Activated naive CD4-positive, alpha-beta T cell treated with anti-CD3 and anti-CD28 coated beads for 36 hours (primary cell): ENCODE measurements at places on chromosomes 6 and 20. TPM values are rescaled to one million over a fixed set of nuclear protein-coding genes. Genes with fewer than 3 reads are reported as not detected.

- H3K4me1 ChIP-seq: peaks cover 21% of the 10 kb centered on the region
- no peak overlapping the region for H3K27ac ChIP-seq
- no peak overlapping the region for H3K4me3 ChIP-seq
- no peaks in the 10 kb centered on the region for H3K27me3 ChIP-seq
- DNase-seq: no peak
These were observed 116.9 kb upstream of the EMILIN3 start for GRCh38 chr20:41483553-41483930.

DNA sequence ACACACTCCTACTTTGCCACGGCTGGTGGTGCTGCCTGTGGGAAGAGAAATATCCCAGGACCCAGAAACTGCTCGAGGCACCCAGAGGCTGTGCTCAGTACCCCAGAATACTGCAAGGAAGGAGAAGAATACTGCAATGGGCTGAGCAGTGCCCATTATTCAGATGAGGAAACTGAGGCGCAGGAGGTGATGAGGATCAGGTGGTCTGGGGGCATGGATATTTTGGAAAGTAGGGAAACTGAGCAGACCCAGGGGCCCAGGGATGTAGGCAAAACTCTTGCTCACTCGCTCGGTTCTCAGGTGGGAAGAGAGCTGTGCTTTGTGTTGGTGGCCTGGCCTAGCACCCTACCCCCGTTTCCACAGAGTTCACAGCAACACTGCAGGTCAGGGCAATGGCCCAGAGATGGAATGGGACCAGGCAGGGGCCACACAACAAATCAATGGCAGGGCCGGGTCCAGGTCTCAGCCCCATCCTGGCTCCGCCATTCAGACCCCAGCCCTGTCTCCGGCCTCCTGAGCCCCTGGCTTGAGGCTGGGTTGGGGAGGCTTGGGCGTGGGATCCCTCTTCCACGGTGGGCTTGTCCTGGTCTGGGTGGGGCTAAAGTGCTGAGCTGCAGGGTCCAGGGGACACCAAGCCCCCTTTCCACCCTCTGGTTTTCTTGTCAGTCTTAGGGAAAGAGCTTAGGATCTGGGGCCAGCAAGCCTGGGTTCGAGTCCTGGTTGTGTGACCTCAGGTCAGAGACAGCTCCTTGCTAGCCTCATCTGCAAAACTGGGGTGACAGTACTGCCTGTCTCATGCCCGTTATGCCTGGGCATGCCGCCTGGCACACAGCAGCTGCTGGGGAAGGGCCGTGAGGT is 33.9 kb downstream of the SUN5 start:
- no peak overlapping the region for H3K4me3 ChIP-seq
- H3K36me3 ChIP-seq: peaks cover 7% of the 10 kb centered on the region
- no peak for DNase-seq
- no peak overlapping the region for H3K27ac ChIP-seq

SYNCRIP gene
- 109 TPM for total RNA-seq

- peak overlapping the region; percentile 95 for H3K27ac ChIP-seq
- H3K36me3 ChIP-seq: peaks cover 1% of the 10 kb centered on the region
- H3K27me3 ChIP-seq: no peaks in the 10 kb centered on the region
- peaks cover 15% of the 10 kb centered on the region for H3K4me1 ChIP-seq
- H3K4me3 ChIP-seq: peak overlapping the region; percentile 82
- DNase-seq: peak; percentile 90
These were observed 22.7 kb upstream of the RNF24 start for GRCh38 chr20:4038047-4038459.

DNA sequence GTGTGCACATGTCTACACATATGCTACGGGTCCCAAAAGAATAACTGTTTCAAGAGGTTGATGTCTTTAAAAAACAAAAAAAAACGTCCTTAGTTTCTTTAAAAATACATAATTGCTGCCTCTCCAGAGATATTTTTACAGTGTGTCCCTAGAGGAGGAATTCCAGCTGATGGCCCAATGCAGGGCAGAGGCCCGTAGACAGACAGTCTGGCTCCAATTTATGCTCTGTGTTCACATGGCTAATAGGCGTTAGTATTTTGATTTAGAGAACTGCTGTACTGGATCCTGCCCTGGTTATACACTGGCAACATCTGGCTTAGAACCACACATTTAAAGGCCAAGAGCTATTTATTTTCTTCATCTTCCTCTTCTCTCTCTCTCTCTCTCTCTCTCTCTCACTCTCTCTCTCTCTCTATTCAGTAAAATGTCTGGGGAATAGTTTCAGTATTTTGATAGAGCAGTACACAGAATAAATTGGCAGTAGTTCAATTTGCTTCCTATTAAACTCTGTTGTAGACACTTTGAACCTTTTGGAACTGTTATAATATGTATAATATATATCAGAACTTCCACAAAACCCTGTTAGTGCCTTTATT is 260.6 kb downstream of the EYA4 start:
- no peak overlapping the region for H3K4me3 ChIP-seq
- H3K36me3 ChIP-seq: no peaks in the 10 kb centered on the region
- DNase-seq: no peak
- no peak overlapping the region for H3K27ac ChIP-seq
- peaks cover 7% of the 10 kb centered on the region for H3K27me3 ChIP-seq

BFSP1 gene
- not detected for total RNA-seq

DNA sequence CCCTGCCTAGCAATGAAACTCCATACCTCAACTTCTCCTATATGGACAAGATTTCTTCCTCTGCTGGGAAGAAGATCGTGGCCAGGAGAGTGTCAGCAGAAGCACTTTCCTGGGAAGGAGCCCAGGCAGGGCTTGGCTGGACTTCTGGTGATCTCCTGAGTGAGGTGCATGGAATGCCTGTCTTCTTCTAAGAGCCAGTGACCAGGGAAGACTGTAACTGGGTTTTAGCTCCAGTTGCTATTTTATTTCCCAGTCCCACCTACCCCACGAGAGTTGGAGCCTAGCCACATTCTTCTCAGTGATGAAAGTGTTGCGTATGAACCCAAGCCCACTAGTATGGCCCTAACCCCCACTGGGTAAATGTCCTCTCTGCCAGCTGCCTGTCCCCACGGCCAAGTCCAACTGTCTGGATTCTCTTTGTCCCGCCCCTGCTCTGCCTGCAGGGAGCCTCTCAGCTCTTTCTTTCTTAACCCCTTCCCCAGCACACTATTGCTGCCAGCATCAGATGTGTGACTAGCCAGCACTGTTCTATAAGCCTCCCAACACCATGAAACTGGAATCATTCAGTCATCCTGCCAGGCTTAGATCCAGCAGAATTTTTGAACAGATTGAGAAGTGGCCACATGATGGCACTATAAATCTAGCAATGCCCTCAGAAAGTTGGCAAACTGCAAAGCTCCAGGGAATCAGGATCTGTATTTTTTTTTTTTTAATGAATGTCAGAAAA is 69.8 kb upstream of the FAM184A start:
- H3K4me3 ChIP-seq: no peak overlapping the region
- peaks cover 7% of the 10 kb centered on the region for H3K27me3 ChIP-seq
- H3K4me1 ChIP-seq: peaks cover 43% of the 10 kb centered on the region
- DNase-seq: peak; percentile 52

- no peaks in the 10 kb centered on the region for H3K36me3 ChIP-seq
- H3K4me1 ChIP-seq: peaks cover 7% of the 10 kb centered on the region
- H3K27ac ChIP-seq: no peak overlapping the region
- no peak for DNase-seq
- H3K27me3 ChIP-seq: no peaks in the 10 kb centered on the region
These were observed 16.0 kb downstream of the ANKS1A start for GRCh38 chr6:34904990-34905613.

GRCh38 chr6:40394381-40394780 is 192.8 kb downstream of the LRFN2 start:
- H3K4me1 ChIP-seq: peaks cover 19% of the 10 kb centered on the region
- H3K27ac ChIP-seq: no peak overlapping the region
- no peak overlapping the region for H3K4me3 ChIP-seq
- no peaks in the 10 kb centered on the region for H3K36me3 ChIP-seq
- peaks cover 6% of the 10 kb centered on the region for H3K27me3 ChIP-seq
- DNase-seq: no peak

DNA sequence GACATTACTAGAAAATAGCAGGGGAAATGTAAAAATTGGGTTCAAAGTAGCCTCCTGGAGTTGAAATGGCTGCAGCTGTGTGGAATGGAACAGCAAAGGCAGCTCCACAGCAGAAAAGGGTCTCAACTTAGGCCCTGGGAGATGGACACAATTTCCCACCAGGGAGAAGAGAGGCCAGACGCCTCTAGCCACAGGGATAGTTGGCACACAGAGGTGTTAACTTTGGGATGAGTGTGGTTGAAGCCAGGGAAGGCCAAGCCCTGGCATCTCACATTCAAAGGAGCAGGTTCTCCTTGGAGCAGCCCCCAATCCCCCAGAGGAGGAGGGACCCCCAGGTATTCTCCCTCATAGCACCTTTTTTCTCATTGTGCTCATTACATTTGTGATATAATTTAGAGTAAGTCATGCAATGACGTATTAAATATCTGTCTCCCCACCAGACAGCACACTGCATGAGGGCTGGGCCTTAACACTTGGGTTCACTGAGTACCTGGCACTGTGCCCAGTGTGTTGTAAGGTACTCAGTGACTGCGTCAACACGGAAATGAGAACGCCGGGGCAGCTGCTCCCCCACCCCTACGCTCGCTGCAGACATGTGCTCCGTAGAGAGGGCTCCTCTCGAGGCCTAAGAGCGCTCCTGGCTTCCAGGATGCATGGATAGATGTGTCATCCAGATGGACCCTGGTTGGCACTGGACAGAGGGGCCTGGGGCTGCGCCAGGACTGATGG is 76.0 kb upstream of the CD93 start:
- DNase-seq: no peak
- H3K27ac ChIP-seq: no peak overlapping the region
- H3K27me3 ChIP-seq: no peaks in the 10 kb centered on the region
- peaks cover 3% of the 10 kb centered on the region for H3K4me1 ChIP-seq
- H3K4me3 ChIP-seq: no peak overlapping the region
- no peaks in the 10 kb centered on the region for H3K36me3 ChIP-seq

GRCh38 chr20:52777171-52777570 is 195.0 kb upstream of the TSHZ2 start:
- H3K27ac ChIP-seq: no peak overlapping the region
- H3K36me3 ChIP-seq: no peaks in the 10 kb centered on the region
- no peak for DNase-seq
- H3K27me3 ChIP-seq: no peaks in the 10 kb centered on the region
- no peak overlapping the region for H3K4me3 ChIP-seq

ULBP3 gene
- not detected for total RNA-seq

FIG4 gene
- 14.0 TPM for total RNA-seq

GRCh38 chr6:168124921-168125320 is 45.9 kb upstream of the FRMD1 start:
- H3K36me3 ChIP-seq: no peaks in the 10 kb centered on the region
- H3K27ac ChIP-seq: no peak overlapping the region
- H3K4me1 ChIP-seq: no peaks in the 10 kb centered on the region

DNA sequence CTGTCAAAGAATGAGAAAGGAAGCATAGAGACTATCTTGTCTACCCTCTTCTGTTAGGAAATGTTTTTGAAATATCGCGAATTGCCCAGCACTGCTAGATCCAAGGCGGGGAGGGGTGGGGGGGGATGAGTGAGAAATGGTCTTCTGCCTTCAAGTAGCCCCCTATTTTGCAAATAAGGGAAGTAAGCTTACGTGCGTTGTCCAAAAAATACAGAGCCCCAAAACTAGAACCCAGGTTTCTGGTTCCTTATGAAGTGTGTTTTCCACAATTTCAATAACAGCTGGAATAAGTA is 923 bp upstream of the ILRUN start:
- DNase-seq: no peak
- H3K4me1 ChIP-seq: peaks cover 41% of the 10 kb centered on the region
- peak overlapping the region; percentile 100 for H3K4me3 ChIP-seq
- H3K27ac ChIP-seq: peak overlapping the region; percentile 99
- H3K27me3 ChIP-seq: no peaks in the 10 kb centered on the region

SPDEF gene
- 0.24 TPM for total RNA-seq

MRPL14 gene
- 41.0 TPM for total RNA-seq

DNA sequence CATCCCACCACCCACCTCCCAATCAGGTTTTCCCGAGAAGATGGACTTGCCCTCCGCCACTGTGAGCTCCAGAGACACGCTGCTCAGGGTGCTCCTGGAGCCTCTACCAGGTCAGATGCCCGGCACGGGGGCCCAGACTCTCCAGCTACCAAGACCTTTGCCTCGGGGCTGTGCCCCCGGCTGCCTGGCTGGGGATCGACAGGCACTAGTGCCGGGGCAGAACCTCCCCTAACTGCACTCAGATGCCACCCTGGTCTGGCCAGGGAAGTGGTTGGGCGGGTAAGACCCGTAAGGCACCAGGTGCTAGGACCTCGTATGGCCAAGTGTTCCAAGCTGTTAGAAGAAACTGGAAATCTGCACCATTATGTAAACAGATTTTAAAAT is 100.7 kb downstream of the ASXL1 start:
- peaks cover 3% of the 10 kb centered on the region for H3K4me1 ChIP-seq
- no peak for DNase-seq
- H3K27me3 ChIP-seq: no peaks in the 10 kb centered on the region
- H3K4me3 ChIP-seq: no peak overlapping the region
- H3K36me3 ChIP-seq: peaks cover 3% of the 10 kb centered on the region

- peaks cover 33% of the 10 kb centered on the region for H3K4me1 ChIP-seq
- no peak overlapping the region for H3K4me3 ChIP-seq
- no peak overlapping the region for H3K27ac ChIP-seq
- no peaks in the 10 kb centered on the region for H3K27me3 ChIP-seq
- DNase-seq: no peak
These were observed 5.4 kb downstream of the CTNNBL1 start for GRCh38 chr20:37699202-37699601.

SLPI gene
- not detected for total RNA-seq

KCNQ5 gene
- total RNA-seq: 12.0 TPM
